ENCODE measurements at places on chromosomes 6 and 20.
A peak's percentile ranks its signal among the peaks of the same experiment; 100 is the strongest.

- DNase-seq: no peak
These were observed 159.1 kb downstream of the TFAP2C start for GRCh38 chr20:56788041-56788670.

DNA sequence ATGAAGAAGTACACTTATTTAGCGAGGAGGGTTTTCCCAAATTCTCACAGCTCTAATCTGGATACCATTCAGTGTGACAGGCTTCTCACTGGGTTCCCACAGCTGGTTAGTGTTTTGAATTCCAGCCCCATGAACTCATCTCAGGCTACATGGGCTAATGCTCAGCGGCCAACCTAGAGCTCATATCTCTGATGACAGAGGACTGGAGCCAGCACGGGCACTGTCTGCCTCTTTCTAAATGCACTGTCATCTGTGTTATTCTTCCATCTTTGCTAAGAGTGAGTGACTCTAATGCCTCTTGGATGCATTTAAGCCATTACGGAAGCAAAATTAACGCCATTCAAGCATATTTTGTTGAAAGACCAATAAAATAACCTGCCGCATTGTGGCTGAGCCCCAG, 308.9 kb upstream of the JAG1 start:
- no peak for DNase-seq

- no peak for DNase-seq
These were observed 358.4 kb downstream of the BCKDHB start for GRCh38 chr6:80464901-80465300.

- DNase-seq: no peak
These were observed 225.3 kb downstream of the THBS2 start for GRCh38 chr6:169028343-169028742.

- peak; percentile 45 for DNase-seq
These were observed 989 bp downstream of the FITM2 start for GRCh38 chr20:44309763-44310663.

DNA sequence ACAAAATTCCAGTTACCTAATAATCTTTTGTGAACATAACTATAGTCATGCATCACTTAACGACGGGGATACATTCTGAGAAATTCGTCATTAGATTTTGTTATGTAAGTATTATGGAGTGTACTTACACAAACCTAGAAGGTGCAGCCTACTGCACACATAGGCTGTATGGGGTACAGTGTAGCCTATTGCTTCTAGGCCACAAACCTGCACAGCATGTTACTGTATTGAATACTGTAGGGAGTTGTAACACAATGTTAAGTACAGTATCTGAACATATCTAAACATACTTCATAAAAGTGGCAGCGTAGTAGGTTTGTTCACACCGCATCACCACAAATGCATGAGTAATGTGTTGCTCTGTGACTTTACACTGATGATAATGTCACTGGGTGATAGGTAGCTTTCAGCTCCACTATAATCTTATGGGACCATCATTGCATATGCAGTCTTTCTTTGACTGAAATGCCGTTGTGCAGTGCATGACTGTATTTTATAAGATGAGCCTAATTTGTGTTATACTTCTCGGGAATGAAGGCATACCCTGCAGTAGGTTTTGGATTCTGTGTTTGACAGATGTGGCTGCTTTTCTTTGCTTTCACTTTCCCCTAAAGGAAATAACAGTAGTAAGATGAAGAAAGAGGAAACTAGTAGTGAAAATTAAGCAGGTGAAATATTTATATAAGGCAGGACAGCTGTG, 365.6 kb downstream of the FARS2 start:
- no peak for DNase-seq

- no peak for DNase-seq
These were observed 95.7 kb upstream of the MYLIP start for GRCh38 chr6:16033214-16033613.

DNA sequence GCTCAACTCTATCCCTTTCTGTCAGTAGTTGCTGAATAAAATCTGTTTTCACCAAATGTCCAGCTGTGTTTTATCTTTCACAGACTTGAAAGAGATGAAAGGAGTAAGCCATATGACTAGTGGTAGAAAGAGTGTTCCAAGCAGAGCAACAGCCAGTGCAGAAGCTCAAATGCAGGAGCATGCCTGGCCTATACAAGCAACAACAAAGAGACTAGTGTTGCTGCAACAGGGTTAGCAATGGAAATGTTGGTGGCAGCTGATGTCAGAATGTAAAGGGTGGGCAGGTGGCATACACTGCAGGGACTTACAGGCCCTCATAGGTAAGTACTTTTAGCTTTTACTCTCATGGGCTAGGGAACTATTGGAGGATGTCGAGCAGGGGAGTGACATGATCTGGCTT, 5.2 kb upstream of the HINT3 start:
- no peak for DNase-seq

DNA sequence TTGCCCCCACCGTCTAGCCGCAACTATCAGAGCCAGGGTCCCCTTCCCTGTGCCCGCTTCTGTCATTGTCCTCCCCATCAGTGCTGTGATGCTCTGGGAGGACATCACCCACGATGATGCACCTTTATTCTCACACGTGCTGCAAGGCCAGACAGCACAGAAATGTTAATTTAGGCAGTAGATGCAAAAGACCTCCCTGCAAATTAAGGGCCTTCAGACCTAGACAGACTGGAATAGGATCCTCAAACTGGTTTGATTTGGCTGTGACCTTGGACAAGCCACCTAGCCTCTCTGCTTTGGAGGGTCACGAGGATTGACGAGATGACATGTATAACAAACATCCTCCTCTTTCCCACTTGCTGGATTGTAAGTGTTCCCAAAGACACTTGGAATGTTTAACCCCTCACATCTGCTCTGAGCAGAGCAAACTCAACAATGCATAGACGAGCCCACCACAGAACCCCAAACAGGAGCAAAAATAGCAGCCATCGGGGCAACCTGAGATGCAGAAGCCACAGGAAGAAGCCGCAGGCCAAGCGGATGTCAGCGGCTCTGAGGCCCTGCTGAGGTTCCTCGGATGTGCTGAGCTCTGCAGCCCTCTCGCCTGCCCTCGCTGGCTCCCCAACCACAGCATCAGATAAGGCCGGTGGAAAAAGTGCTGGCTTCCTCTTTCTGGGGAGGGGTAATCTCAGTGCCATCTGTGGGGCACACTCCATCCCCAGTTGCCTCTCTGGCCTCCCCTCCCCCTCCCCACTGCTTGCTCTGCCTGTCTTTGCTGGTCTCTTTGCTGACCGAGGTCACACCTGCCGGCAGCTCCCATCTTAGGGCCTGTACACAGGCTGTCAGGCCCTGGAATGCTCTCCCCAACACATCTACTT, 35.3 kb downstream of the TOX2 start:
- DNase-seq: peak; percentile 65

DNA sequence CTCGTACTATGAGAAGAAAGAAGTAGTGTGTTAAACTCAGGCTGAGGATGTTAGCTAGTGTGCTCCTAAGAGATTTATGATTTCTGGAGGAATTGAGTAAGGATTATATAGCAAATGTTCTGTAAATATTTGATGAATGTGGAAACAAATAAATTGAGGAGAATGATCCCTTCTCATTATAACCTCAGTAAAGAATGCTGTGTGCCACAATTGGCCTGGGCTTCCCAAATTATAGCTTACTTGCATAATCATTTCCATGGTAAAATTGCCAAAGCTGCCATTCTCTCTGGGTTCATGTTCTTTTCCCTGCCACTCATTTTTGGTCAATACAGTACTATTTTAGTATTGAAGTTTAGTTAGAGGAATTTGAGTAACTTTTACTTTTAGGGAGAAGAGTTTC, 128.5 kb downstream of the FLRT3 start:
- no peak for DNase-seq

DNA sequence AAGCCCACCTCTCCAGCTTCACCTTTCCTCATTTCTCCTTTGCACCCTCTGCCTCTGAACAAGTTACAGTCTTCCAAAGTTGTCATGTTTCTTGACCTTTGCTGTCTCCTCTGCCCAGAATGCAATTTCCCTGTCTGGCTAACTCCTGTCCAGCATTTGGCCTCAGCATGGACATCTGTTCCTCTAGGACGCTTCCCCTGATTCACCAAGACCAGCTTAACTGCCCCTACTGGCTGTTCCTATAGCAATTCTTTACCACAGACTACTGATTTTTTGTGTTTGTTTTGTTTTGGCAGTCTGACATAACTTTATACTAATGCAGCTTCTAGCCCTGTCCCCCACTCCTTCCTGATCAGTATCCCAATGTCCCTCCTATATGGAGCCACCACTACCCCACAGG, 13.4 kb downstream of the GNL1 start:
- DNase-seq: no peak

All from CMK (cell line).